ENCODE measurements at places on chromosomes 2 and 18.

DNA sequence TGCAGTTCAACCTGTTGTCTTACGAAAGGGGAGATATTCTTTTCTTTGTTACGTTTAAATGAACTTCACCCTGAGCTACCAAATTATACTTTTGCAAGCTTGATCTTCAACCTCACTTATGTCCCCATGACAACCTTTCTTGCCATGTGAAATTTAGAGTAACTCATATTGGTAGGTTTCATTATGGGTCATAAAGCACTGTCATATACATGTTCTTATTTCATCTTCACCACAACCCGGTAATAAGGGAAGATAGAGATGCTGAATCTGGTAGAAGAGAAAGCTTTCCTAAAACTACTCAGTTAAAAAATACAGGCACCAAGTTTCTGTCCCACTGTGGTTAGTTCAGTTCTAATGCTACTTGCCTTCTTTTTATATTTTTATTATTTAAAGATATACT, 208.5 kb upstream of the NRP2 start:
- no peak for DNase-seq

- no peak for DNase-seq
These were observed 15.1 kb downstream of the ACTG2 start for GRCh38 chr2:73907840-73908452.

DNA sequence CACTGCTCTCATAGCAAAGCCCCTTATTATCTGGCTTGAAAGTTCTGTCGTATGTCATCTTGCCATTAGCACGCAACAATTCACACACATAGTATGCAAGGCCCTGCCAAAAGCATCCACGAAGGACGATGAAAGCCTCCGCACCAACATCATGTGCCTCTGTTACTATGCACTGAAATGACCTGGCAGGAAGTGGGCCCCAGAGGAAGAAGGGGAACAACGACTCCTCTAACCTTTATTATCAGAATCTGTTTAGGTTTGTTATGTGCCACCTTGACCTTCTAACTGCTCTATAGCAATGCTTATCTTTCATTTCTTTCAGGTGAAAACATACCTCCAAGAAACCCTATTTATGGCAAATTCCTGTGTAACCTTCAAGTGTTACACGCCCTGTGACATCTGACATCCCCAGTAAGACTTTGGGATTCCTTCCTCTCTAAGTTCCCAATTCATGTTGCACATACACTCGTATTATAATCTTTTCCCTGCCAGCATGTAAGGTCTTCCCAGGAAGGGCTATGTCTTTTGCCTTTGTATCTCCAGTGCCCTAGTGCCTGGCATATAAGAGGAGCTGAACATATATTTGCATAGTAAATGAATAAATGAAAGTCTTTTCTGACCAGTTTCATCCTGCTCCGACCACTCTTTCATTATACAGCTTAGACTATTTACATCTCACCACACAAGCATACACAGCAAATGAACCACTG, 7.0 kb upstream of the NDUFV2 start:
- DNase-seq, result no peak

DNA sequence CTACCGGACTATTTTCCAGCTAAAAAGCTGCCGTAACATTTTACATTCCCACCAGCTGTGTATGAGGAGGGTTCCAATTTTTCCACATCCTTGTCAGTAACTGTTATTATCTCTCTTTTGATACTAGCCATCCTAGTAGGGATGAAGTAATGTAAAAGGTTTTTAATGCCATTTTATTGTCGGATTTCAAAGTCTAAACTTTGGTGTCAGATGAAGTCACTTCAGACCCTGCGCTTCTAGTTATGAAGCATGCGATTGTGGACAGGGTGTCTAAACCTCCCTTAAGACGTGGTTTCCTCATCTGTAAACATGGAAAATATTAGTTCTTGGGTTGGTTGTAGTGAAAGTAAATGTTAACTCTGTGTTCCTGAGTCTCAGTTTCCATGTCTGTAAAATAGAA, 4.7 kb downstream of the DGKD start:
- DNase-seq, result no peak

GRCh38 chr2:46644690-46645385, 165.5 kb downstream of the TMEM247 start:
- no peak for DNase-seq

- DNase-seq, result no peak
These were observed 193.5 kb downstream of the SPP2 start for GRCh38 chr2:234243871-234244565.

All from HCT116 (cell line).